Pons (tissue), 1 donor: ENCODE measurements at places on chromosomes 2 and 18.

DNA sequence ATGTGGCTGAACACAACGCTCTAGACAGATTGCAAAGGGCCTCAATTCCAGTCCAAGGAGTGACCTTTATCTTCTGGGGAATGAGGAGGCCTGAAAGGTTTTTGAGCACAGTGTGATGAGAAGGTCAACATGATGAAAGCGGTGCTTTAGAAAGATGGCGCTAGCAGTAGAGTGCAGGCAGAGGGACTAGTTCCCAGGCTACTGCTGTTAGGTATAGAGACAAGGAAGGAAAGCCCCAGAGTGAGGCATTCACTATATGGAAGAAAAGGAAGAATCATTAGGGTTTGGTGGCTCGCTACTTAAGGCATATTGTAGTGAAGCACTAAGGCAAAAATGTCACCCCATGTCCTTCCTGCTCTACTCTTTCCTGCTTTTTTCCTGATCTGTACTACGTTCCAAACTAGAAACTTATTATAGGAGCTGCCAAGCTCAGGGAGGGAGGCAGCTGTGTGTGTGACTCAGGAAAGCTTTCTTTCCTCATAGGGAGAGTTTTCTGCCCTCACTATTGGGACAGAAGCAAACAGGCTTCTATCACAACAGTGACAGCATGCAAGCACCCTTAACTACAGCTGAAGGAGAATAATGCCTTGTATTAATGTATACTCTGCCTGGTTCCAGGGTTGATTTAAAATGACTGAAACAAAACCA, 160.8 kb upstream of the CAVIN2 start:
- no peak for DNase-seq

- no peak for DNase-seq
Measured at GRCh38 chr2:134183679-134184078, 70.2 kb upstream of the MGAT5 start.

DNA sequence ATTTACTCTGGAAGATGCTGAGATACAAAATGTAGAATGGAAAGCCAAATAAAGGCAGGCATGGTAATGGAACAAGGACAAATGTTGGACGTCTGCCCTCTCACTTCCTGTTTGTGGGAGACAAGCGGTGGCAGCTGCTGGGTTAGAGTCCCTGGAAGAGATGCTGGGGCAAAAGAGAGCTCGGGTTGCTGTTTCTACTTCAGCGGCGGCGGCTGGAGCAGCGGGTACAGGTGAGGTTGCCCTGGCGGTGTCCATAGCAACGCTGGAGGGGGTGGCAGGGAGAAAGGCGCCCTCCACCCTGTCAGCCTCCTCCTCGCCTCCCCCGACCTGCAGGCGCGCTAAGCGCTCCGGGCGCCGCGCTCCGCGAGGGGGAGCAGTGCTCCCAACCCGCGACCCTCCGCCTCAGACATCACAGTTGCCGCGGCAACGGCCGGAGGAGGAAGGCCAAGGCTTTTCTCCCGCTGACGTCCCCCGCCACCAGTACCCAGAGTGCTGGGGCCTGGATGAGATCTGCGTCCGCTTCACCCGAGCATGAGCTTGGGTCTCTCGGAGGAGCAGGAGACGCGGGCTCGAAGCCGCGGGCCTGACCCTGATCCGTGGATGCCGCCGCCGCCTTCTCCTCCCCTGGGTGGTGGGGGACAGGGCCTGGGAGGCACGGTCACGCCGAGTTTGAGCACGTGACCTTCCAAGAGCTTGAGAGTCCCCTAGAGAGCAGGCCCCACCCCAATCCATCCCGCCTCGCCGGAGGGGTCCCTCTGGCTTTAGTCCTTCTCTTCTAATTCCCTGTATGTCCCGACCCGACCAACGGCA, 65.6 kb downstream of the NOL4 start:
- peak; percentile 71 for DNase-seq

GRCh38 chr2:98913916-98914712, 21.9 kb downstream of the CRACDL start:
- no peak for DNase-seq

GRCh38 chr2:204654669-204655068, 109.4 kb downstream of the PARD3B start:
- no peak for DNase-seq

- no peak for DNase-seq
Measured at GRCh38 chr2:162888652-162889051, 50.1 kb upstream of the KCNH7 start.

GRCh38 chr2:197181491-197181890, 129.1 kb downstream of the ANKRD44 start:
- no peak for DNase-seq

DNA sequence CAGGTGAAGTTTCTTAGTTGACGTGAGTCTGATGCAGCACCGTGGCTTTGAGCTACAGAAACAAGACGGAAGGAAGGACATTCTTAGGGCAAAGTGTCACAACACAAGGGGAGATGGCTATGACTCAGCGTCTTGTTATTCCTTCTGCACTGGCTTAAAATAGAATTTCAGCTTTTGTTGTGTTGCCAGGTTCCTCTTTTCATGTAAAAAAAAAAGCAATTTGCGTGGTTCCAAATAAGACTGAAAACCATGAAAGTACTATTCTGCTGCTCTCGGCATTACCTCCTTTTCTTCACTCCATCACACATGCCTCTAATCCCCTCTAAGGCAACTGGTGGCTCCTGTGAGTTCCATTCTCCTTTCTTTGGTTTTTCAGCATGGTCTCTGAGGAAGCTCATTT, 150.1 kb downstream of the ANTXR1 start:
- DNase-seq, result peak; percentile 86

DNA sequence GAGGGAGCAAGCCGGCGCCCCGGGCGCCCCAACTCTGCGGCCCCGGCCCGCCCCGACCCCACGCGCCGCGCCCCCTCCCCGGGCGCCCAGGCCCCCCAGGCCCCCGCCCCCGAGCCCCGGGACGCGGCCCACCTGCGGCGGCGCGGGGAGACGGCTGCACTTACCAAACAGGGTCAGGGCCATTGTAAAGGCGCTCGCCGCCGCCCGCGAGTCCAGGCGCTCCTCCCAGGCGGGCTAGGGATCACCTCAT, 526 bp downstream of the CHN1 start:
- no peak for DNase-seq

DNA sequence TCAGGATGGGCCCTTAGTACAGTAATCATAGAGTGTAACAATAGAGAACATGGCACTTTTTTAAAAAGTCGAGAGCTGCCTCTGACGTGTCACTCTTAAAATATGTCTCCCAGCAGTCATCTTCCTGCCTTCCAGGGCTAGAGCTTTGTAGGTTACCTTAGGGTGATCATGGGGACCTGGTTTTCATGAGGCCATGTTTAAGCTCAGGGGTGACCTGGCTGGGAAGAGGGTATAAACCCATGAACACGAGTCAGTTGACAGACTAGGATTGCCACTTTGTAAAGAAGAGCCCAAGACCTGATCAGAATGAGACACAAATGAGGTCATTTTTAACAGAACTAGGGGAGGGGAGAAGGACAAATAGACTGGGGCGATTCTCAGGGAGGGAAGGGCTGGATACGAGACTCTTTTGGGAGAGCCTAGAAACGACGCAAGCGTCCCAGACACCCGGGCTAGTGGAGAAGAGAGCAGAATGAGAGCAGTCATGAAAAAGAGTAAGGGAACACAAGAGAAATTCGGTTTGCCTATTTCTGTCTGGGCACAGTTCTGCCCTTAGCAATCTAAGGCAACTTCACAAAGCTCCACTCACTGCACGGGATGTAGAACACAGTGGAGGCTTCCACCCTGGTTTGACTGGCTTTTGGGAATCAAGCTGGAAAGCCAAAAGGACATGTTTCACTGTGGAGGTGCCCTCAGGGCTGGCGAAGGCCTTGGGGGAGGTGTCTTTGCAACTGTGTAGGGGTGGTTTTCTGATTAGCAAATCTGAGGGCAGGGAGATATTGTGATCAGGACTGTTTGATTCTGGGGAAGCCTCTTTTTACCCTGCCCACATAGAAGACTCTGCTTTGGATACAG, 1.8 kb upstream of the RAB31 start:
- DNase-seq, result no peak

DNA sequence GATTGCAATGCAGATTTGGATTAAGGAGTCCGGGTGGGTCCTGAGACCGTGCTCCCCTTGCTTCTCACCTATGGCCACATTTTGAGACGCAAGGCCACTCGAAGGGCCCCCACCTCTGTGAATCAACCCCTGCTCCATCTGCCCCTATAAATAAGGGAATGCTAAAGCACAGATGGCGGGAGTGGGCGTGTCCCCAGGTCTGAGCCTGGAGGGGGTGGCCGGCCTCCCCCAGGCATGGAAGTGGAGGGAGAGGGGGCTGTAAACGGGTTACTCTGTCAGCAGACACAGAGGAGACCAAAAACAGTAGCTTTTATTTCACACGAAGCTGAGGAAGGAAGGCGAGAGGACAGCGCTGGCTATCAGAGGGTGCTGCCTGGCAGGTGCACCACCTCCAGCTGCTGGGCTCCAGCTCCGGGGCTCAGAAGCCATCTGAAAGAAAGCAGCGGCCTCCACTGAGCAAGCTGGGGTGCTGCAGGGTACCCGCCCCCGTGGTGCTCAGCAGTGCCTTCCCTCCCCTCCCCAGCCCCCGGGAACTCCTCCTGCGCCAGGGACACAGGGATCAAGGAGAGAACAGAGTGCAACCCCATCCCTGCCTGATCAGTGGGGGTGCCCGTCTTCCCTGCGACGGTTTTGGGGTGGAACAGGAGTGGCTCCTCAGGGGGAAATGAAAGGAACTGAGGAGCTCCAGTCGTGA, 56.7 kb upstream of the RAB6C start:
- no peak for DNase-seq

DNA sequence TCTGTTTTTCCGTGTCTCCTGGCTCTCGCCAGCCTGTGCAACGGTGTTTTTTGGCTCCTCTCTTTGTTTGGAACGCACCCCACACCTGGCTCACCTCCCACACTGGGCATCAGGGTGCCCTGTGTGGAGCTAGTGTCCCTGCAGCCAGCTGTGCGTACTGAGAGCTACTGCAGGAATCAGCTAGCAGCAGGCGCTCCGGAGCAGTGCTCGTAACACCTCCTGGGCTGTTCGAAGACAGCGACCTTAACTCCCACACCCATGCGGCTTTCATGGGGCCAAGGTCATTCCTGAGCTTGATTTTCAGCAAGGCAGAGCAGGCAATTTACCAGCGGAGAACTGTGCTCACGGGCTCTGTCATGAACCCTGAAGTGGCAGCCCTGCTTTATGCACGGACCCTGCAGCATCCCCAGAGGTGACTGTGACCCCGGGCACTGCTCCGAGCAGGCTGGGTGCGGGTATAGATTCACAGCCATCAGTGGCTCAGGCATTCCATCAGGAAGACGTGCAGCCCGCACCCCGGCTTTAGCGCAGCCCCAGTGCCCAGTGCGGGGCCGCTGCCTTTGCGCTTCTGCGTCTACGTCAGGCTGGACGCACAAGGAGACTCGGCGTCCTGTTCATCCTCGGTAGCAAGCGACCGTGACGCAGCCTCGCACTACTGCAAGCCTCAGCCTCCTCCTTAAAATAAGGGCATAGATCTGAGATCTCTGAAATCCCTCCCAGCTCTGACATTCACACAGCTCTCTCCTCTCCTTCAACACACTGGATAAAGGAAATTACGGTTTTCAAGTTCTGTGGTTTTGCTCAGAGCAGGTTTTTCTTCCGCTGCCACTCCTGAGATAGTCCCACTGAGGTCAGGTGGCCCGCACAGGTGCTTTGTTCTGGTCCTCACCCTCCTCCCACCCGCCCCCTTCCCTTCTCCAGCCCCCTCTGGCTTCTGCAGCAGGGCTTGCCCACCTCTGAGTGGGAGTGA, 58.2 kb downstream of the ADI1 start:
- no peak for DNase-seq

- DNase-seq, result no peak
Measured at GRCh38 chr2:168796090-168796577, 6.3 kb upstream of the NOSTRIN start.

DNA sequence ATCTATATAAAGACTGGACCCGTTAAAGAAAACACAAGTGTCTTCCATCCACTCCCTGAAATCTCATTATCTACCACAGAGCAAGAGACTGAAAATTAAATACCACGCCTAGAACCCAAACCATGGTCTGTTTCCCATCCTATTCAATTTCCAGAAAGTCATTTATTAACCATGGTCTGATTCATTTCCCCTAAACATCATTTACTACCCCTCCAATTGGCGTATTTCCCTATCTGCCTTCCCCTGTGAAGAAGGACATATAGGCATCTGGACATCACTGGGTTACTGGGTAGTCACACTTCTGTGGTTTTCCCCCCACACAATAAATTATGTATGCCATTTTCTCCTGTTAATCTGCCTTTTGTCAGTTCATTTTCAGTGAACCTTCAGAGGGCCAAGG, 30.8 kb downstream of the CCDC93 start:
- DNase-seq, result no peak

GRCh38 chr2:159744363-159744762, 32.1 kb downstream of the MARCHF7 start:
- DNase-seq, result no peak

DNA sequence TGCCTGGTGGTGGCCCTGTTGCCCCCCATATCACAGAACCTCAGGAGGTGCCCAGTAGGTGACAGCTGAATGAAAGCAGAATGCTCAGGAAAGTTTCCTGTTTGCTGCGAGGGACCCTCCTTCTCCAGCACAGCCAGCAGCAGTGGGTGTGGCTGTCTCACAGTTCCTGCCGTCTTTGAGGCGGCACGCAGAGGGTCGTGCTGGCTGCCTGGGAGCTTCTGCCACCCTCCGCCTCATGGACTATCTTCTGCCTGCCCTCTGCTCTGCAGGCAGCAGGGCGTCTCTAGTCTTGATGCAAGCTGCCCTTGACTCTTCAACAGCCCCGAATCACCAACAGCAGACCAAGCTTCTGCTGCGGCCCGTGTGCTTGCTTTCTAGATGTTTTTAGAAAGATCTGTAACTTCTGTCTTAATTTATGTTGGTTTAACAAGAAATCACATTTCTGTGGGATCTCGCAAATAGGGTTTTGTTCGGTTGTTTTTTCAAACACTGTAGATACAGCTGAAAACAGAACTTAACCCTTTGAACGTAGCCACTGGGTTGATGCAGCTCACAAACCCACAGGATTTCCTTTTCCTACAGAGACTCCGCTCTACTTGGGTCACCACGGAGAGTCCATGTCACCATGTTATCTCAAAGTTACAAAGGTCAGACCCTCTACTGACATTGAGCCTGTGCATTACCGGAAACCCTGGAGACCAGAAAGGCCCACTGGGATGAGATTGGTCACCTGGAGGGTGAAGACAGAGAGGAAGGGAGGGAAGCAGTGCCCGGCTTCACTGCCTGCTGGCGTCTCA, 144.9 kb downstream of the ACOXL start:
- DNase-seq, result no peak
